ENCODE measurements at places on chromosomes 1 and 21.

GRCh38 chr1:100968621-100969020 is 57.0 kb downstream of the DPH5 start:
- no peak for DNase-seq

GRCh38 chr1:145889722-145890121 is 4.1 kb upstream of the ANKRD35 start:
- DNase-seq = no peak

GRCh38 chr1:220685879-220686278 is 4.3 kb upstream of the C1orf115 start:
- DNase-seq = no peak

DNA sequence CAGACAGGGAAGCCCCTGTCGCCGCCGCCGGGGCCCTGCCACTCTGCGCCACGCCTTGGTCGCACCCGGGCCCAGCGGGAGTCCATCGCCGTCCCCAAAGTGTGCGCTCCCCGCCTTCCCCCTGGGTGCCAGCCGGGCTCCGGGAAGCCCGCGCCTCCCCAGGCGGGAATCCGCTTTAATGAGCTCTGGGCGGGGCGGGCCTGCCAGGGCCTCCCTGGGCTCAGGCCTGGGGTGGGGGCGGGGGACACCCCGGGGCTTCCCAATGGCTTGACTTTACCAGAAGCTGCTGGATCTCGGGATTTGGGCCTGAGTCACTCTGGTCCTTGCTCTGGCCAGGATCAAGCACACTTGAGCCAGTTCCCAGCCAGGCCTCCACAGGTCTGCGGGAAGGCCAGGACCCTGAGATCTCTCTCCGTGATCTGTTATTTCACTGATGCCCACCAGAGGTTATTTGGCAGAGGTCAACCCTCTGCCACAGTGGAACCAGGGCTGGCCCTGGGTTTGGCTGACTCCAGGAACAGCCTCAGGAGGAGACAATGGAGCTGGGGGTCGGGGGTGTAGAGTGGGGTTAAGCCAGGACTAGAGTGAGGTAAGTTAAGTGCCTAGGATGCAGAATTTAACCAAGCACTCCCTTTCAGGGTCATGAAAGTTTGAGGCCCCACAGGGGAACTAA is 178.4 kb upstream of the EDN2 start:
- no peak for DNase-seq

DNA sequence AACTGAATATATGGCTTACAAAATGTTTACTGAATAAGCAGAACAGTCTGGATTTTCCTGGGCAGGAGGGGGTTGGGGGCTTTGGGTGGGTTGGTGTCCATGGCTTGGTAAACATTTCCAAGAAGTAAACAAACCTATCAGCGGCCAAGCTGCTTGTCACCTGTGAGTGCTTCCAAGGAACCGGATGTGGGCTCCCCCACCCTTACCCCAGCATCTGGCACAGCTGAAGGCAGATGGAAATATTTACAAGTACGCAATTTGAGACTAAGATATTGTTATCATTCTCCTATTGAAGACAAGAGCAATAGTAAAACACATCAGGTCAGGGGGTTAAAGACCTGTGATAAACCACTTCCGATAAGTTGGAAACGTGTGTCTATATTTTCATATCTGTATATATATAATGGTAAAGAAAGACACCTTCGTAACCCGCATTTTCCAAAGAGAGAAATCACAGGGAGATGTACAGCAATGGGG is at the start of gene CLCA1:
Gene CLCA1 (plus strand): TSS at position 427 of the 477 bp plus-strand sequence. CDS start 45 bp downstream, at position 472.
- DNase-seq = no peak

- no peak for DNase-seq
Measured at GRCh38 chr1:15173863-15174614, 20.5 kb downstream of the TMEM51 start.

DNA sequence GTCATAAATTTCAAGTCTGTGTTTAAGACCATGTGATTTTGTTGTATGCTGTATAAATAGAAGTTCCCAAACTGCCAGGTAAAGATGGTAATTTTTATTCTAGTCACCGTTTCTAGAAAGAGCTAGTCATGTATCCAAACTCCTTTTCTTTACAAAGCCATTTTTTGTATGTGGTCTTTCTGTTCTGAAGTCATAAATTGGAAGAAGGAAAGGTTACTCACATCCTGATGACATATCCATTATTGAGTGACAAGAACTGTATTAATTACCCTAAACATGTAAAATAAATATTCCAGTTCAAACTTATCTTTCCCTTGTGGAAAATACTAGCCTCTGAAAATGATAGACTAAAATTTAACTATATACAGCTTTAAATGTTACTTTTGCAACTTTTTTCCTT is 104.7 kb downstream of the POFUT2 start:
- no peak for DNase-seq

DNA sequence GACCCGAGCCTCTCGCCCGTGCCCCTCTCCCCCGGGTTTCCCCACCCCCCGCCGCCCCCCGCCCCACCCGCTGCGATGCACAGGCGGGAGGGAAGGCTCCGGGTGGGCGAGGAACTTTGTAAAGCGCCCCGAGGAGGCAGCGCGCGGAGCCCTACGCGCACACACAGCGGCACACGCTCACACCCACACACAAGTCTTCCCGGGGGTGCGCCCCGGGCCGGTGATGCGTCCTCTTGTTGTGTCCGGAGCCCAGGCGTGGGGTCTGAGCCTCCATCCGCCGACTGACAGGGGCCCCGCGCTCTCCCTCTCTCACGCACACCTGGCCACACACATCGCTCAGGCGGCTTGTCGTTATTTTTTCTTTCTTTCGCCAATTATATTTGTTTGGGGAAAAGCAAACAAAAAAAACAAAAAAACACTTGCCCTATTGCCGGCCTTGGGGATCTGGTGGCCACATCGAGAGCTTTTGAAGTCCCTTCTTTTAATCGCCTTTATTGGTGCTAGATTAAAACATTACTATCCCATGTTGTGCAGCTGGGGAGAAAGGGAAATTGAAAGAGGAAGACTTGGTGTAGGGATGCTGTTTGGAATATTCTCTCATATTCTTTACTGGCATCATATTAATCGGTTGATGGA is 770 bp downstream of the NTNG1 start:
- no peak for DNase-seq

- no peak for DNase-seq
Measured at GRCh38 chr1:168091720-168092550, 44.8 kb downstream of the GPR161 start.

GRCh38 chr1:3891329-3891865 is 8.7 kb downstream of the C1orf174 start:
- no peak for DNase-seq

GRCh38 chr1:227322376-227322775 is 4.1 kb upstream of the CDC42BPA start:
- DNase-seq = no peak

DNA sequence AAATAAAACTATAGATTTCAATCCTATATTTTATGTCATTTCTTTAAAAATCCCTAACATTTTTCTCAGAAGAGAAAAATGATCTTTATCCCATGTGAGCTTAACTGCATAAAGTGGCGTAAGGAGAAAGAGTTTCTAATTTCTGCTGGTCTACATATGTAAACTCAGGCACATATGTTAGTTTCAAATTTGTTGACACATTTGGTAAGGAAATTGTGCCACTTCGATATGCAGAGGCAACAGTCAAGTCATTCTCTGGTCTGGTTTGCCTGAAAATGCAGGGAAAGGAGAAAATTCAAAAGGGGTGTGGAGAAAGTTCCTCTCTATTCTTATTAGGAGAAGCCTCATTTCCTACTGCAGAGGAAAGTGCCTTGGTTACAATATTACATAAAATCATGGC is 11.5 kb downstream of the KCNA3 start:
- no peak for DNase-seq

GRCh38 chr1:77292551-77292950 is 10.7 kb downstream of the AK5 start:
- DNase-seq = no peak

DNA sequence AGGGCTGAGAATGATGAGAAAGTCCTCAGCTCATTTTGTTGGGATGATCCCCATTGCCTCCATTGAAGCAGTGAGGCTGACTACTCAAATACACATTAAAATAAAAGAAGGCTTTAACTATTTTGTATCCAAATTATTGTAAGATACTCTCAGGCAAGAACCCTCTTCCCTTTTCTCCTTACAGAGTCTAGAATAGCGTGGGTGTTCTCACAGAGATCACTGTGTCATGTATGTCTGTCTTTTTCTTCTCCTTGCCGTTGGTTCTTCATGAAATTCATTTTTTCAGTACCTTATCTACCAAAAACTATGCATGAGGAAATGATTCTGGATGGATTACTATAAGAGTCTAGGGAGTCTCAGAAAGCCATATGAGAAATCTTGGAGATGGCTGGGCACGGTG is 30.1 kb downstream of the SORT1 start:
- no peak for DNase-seq

DNA sequence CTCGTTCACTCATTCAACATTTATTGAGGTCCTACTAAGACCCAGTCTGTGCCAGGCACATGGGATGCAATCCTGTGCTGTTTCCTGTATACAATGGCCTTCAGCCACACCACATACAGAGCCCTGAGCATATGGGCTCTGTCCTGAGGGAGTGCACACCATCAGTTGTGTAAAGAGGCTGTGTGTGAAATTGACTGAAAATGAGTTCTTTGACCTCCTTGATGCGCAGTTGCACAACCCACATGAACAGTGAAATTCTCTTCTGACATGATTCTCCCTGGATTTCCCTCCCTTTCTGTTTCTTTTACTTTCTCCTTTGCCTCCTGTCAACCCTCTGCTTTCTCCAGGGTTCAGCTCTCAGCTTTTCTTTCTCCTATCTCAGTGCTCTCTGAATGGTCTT is 6.3 kb upstream of the SYT6 start:
- DNase-seq = no peak

GRCh38 chr1:37477198-37477931 is 3.0 kb downstream of the ZC3H12A start:
- peak; percentile 81 for DNase-seq

DNA sequence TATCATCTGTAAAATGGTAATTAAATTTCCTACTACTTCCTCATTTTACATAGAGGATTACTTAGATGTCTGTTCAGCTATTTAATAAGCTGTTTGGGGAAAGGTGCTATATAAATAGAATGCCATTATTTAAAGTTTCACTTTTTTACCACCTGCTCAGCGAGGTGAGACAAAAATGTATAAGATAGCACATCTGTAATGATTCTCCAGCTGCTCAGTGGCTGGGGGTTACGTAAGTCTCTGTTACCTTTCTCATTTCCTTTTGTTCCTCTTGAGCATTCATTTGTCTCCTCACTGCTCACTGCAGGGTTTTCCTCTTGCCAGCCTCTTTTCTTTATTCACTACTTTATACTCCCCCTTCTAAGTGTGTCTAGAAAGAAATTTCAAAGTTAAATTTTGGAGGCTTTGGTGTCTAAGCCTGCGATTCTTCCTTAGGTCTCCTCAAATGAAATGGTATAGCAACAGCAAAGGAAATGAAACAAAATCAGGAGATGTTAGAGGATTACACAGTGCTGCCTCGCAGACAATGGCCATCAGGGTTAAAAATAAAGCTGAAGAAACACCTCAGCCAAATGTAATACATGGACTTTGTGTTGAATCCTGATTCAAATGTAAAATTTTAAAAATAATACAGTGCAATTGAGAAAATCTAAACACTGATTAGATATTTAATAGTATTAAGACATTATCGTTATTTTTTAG is 6.8 kb downstream of the RGS8 start:
- no peak for DNase-seq

DNA sequence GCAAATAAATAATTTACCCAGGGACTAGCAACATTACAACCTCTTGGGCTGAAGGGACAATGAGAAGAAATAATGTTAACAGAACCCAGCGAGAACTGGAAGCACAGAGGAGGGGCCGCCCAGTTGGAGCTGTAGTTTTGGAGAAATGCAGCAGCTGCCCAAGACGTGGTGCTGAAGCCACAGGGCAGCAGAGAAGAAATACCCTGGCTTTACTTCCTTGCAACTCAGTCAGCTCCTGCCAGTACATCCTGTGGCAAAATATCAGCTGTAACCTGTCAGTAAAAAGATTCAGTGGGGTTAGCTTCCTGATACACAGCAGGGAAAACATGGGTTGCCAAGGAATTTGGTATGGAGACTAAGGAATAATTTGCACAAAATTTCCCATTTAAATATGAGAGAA is 283.6 kb upstream of the USP25 start:
- no peak for DNase-seq

GRCh38 chr21:27277110-27277509 is 310.2 kb upstream of the ADAMTS5 start:
- no peak for DNase-seq

DNA sequence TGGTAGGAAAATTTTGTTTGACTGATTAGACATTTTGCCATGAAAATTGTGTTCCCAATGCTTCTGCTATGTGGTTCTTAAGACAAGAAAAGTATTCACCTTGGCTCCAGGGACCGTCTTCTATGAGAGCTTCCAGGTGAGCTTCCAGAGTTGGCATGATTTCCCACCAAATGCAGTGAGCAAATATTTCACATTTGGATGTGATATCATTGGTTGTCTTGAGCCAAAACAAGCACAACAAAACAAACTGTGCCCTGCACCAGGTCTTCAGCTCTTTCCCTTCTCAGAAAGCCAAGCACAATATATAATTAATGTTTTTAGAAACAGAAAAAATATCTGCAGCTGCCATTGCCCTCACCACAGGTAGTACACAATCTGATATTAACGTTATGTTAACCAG is 1009.0 kb downstream of the PLA2G4A start:
- no peak for DNase-seq

DNA sequence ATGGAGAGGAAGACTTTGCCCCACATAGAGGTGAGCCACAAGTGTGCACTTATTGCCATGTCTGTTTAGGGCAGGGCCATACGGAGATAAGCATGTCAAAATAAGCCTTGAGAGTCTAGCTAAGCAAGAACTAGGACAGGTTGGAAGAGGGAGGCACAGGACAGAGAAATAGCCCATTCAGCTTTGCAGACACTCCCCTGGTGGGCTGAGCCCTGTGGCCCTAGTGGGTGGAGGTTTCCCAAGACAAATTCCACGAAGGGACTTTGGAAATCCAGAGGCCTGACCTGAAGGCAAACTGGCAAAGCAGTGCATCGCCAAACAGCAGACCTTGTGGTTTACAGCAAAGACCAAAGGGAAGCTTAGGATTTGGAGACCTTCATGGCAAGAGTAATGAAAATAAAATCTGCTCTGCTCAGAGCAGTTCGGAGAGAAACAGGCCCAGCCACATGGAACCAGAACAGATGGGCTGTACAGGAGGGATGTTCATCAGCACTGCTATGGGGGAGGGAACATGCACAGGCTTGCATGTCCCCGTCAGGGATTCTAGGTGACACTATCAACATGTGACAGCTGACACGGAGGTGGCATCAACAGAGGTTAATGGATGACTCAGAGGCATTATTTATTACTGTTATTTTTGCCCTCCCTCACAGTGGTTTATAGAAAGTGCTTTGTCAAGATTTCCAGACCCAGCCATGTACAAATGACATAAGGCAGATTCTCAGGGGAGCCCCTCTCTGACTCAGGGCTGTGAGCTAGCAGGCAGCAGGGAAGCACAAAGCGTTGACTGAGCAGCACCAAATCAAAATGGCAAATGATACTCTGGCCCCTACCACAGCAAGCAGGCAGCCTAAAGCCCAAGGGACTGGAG is 90.1 kb upstream of the IRF2BP2 start:
- DNase-seq = no peak

DNA sequence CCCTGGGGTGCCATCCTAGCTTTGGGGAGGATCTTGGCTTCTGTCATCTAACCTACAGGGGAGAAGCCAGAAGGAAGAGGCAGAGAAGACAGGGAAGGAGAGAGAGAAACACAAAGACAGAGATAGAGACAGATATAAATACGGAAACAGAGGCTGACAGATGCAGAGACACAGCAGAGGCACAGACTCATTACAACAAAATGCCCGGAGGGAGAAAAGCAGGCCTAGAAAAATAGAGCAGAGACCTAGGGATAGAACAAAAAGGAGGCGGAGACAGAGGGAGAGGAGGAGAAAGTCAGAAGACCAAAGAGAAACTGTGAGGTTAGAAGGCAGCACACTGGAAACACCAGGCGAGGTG is 1.9 kb downstream of the PEAR1 start:
- no peak for DNase-seq
